CD4-positive, alpha-beta T cell treated with Interleukin-15 for 4 hours (primary cell): ENCODE measurements at places on chromosomes 6 and 20.

DNA sequence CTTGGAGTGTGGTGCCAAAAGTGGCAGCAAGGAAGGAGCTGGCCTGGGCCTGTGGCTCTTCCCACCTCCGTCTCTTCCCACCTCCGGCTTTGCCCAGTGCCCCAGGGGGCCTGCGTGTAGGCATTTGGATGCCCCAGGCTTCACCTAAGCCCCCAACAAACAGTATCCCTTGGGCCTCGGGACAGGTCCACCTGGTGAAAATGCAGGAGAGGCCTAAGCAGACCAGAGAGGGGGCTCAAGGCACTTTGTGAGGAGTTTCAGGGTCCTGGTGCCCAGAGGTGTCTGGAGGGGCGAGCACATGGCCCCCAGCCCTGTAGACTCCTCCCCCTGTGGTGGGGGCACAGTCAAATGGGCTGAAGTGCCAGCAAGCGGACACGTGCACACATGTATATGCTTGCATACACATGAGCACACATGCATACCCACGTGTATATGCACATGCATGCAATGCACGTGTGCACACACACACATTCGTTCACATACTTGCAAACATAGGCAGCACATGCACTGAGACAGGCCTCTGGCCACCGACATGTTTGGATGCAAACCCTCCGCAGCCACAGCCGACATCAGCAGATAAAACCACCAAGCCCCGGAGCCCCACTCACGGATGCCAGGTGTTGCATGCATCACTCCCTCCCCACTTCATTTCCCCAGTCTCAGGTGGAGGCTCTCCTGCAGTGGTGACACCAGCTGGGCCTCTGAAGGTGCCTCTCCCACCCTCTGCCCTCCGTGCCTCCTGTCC is 124.5 kb downstream of the TAF4 start:
- DNase-seq: no peak

- no peak for DNase-seq
These were observed 55.0 kb downstream of the KIF13A start for GRCh38 chr6:17932330-17932852.

GRCh38 chr6:119466226-119466625 is 116.7 kb upstream of the MAN1A1 start:
- no peak for DNase-seq

GRCh38 chr20:17771206-17772004 is 71.6 kb downstream of the BANF2 start:
- no peak for DNase-seq

DNA sequence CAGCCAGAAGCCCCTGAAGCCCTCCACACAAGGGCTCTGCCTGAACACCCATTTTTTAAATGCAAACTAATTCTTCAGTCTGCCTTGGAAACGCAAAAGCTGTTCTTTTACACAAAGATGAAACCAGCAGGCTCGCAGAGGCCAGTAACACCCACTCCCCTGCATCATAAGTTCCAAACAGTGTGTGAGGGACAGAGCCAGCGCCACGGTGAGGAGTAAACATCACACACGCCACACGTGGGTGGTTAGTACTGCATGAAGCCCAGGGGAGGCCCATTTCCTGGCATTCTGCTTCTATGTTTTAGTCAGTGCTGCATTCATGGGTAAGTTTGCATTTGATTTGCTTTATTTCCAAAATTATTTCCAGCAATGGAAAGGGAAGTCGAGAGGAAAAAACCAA is 217.7 kb upstream of the RIN2 start:
- no peak for DNase-seq

DNA sequence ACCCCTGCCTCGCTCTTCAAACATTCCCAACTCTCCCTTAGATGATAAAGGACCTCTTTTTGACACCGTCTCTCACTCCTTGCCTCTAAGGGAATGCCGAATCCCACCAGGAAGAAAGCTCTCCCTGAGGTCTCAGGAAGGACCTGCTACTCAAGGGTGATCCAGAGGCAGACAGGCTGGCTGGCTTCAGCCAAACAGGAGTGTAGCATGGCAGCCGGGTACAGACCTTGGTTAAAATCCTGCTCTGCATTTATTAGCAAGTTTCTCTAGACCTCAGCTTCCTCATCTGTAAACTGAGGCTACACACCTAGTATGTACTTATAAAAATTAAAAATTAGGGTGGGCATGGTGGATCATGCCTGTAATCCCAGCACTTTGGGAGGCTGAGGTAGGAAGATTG is 17.2 kb downstream of the MAP1LC3A start:
- no peak for DNase-seq

GRCh38 chr6:2865694-2866151 is 24.1 kb upstream of the SERPINB1 start:
- no peak for DNase-seq

GRCh38 chr6:79173378-79173777 is 61.1 kb downstream of the HMGN3 start:
- no peak for DNase-seq

DNA sequence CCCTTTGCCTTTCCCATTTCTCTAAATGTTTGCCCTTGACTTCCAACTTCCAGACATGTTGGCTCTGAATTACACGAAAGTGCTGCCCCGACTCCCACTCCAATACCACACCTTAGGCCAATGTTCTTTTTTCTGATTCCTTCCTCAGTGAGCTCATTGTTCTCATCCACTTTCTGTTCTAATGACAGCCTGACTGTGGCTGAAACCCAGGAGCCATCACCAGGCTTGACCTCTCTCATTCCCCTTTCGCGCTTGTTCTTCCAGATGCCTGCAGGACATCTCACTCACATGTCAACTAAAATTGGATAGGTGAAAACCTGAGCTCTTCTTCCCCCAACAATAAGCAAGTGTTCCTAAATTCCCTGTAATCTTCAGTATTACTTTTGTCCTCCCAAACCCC is 40.4 kb downstream of the PTPRK start:
- DNase-seq: no peak

- DNase-seq: no peak
These were observed 396.7 kb upstream of the JARID2 start for GRCh38 chr6:14849185-14849584.
